ENCODE measurements at places on chromosomes 2 and 18.

DNA sequence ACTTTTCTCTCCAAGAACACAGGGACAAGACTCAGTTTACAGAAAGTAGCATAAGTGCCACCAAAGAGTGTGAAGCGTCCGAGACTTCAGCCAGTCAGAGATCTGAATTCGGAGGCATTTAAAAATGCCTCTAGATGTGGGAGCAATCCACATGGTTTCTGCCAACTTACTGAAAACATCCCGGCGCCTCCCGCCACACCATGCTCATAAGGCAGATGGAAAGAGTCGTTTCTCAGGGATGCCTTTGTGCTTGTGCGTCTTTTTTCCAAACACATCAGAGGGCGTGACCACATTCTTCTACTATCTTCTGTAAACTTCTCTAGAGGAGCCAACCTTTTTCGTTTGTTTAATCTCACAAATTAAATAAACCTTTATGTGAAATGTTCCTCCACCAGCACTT, 88.7 kb downstream of the NRP2 start:
- DNase-seq, result no peak

DNA sequence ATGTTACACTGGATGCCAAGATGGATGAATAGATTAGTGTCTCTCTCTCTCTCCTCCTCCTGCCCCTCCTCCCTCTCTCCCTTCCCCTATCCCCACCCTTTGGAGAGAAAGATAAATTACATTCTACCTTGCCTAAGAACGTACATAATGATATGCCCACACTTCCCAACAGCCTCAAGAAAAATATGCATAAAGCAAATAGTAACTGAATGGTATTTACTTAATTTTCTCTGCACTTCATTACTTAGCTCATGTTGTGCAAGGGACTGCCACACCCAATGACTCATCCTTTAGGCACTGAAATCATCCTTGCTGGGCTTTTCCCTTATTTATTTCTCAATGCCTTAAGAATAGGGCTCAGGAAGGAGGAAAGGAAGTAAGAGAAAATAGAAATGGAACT, 137.3 kb upstream of the PID1 start:
- DNase-seq, result no peak

- no peak for DNase-seq
Observed at GRCh38 chr2:240287496-240288086, 147.1 kb upstream of the OTOS start.

DNA sequence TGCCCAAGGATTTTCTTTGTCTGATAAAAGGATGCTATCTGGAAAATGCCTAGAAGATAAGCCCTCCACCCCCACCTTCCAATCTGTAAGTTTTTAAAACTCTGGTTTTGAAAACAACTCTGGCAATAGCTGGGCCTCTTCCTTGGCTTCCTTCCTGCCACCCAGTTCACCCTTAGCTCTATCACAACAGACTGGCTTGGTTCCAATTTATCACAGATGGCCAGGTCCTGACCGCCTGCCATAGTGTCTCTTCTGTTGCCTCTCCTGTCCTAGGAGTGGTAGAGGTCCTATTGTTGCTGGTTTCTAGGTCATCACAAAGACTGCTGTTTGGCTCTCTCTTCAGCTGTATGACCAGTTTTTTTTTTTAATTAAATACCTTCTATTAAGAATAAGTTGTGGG, 1727.9 kb upstream of the SLC39A10 start:
- DNase-seq, result no peak

DNA sequence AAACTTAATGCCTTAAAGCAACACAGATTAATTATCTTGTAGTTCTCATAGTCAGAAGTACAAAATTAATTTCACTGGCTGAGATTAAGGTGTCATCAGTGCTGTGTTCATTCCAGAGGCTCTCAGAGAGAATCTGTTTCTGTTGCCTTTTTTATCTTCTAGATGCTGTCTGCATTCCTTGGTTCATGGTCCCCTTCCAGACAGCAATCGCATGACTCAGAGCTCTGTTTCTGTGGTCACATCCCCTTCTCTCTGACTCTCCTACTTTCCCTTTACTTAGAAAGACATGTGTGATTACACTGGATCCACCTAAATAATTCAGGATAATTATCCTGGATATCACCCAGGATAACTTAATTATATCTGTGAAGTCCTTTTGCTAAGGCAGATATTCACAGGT, 148.6 kb downstream of the MAIP1 start:
- no peak for DNase-seq

- DNase-seq, result no peak
Observed at GRCh38 chr18:32910694-32911296, 138.0 kb upstream of the KLHL14 start.

GRCh38 chr2:53942280-53942679, 28.5 kb downstream of the PSME4 start:
- DNase-seq, result no peak

DNA sequence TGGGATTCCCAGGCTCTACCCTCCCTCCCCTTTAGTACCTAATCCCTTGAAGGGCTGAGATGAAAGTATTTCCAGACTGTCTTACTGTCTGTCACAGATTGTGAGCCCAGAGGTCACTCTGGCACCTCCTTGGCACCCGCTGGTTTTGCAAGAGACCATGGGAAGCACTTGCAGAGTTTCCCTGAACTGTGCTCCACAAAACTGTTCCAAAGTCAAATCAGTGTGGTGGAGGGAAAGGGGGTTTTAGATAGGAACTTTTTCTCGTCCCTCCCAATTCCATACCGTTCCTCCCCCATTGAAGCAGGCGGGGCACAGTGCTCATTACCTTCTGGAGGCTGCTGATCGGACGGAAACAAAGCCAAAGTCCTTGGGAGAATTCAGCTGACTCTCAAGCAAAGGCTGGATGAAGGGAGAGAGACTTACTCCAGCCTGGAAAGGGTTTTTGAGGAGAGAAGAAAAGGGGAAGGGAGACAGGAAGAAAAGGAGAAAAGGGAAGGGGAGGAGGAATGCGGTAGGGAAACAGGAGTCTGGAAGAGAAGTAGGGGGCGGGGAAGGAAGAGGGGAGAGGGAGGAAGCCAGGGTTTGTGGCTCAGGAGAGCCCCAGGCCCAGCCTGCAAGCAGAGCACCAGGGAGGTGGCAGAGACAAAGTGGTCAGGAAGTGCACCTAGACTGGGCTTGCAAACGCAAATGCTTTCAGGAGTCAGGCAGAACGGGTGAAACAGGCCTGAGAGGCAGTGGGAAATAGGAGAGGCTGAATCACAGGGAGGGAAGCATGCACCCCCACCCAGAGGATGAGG, 88.4 kb upstream of the SP3 start:
- DNase-seq, result no peak

- DNase-seq, result no peak
Observed at GRCh38 chr2:145654746-145655145, 1134.8 kb upstream of the ZEB2 start.

GRCh38 chr2:177816766-177817165, 255.8 kb downstream of the PDE11A start:
- no peak for DNase-seq

GRCh38 chr2:67165523-67165990, 231.6 kb upstream of the ETAA1 start:
- no peak for DNase-seq

DNA sequence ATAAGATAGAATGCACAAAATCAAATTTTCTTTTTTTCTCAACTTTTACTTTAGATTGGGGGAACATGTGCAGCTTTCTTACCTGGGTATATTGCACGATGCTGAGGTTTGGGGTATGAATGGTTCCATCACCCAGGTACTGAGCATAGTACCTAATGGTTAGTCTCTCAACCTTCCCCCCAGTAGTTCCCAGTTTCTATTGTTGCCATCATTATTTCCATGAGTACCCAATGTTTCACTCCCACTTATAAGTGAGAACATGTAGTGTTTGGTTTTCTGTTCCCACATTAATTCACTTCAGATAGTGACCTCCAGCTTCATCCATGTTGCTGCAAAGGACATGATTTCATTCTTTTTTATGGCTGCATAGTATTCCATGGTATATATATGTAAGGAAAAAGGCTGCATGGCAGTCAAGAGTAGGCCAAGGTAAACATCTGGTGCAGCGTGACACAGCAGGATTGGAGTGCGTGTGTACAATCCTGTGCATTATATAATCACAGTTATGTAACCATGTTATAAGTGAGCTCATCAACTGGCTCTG, 10.5 kb upstream of the C2orf42 start:
- DNase-seq, result no peak

DNA sequence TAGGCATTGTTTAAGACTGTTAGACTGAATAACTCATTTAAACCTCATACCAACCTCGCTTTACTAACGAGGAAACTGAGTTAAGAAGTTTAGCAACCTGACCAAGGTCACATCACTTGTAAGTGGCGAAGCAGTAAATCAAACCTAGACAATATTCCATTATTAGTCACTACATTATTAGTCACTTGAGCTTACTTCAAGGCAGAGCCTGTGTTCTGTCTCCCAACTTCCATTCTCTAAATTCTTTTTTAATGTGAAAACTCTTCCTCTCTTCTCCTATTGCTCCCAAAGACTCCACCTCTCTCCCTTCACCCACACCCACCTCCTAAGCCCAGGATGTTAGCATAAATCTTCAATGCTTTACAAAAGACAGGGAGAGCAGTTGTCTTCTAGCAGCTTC, 156.5 kb downstream of the ARL6IP6 start:
- DNase-seq, result no peak

- DNase-seq, result no peak
Observed at GRCh38 chr2:98839292-98839691, 96.7 kb downstream of the CRACDL start.

GRCh38 chr2:30688956-30689401, 118.3 kb downstream of the CAPN13 start:
- no peak for DNase-seq

- no peak for DNase-seq
Observed at GRCh38 chr2:146874260-146874658, 970.6 kb upstream of the ACVR2A start.

GRCh38 chr2:216735086-216735485, 39.7 kb upstream of the IGFBP5 start:
- no peak for DNase-seq

DNA sequence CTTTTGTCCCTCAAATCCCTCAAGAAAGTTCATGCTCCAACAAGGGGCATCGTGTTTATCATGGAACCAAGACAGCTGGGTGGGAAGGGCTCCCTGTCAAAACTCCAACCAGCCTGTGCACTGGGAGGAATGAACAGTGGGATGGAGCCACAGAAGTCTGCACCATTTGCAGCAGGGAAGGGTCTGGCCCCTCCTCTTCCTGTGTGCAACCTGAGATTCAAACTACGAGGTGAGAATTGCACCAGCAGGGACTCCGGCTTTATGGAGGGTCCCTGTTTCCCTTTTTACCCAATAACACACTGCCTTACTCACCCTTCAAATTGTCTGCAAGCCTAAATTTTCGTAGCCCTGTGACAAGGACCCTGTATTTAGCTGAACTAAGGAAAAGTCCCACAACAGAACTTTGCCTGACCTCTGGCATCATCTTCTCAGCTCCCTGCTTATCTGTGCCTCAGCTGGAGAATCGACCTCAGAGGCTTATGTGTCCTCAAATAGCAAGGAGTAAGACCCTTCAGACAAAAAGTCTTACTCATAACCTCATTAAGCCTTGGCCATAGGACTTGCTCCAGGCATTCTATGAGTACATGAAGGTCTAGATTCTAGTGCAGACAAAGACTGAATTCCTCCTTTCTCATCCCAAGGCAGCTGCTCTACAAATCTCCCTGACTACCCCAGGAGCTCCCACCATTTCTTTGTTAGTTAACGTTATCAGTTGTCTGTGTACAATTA, 178.3 kb upstream of the SERPINE2 start:
- DNase-seq, result no peak

DNA sequence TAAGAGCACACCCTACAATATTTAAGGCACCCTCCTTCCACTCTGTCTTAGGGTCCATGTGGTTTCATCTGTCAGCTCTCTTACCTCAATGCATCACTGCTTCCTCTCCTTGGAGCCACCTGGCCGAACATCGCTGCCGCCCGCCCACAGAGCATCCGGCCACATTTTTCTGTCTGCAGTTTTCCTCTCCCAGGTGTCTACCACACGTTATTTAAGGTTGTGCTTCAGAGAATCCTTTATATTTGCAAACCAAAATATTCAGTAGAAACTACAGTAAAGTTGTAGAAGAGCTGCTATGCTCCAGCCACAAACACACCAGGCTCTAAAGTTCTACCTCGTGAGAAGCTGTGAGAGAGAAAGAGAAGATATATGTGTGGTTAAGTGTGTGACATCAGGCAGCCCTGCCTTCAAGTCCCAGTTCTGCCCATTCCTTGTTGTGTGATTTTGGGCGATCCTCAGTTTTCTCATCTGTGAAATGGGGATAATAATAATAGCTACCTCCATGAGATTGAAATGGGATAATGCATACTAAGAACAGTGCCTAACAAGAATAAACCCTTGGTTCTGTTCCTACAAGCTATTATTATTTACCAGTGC, 4.9 kb upstream of the STK17B start:
- peak; percentile 86 for DNase-seq
